ENCODE measurements at places on chromosomes 7 and 10.

DNA sequence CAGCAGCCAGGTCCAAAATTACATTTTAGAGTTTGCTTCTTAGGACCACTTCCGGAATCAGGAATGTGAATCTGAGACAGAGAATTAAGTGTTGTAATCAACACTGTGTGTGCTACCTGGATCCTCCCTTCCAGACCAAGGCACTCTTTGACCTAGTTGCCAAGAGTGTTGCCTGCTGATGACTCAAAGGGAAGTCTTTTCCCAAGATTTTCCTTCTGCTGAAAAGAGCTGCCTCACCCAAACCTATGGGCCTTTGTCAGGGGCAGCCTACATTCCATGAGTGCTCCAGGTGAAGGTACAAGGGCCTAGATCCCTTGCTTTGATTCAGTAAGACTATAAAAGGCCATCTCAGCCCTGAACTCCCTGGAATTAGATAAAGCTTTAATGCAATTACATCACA, 712.5 kb upstream of the ANKRD30A start:
- DNase-seq = no peak

- no peak for DNase-seq
Measured at GRCh38 chr7:122988333-122988732, 7.2 kb downstream of the TAS2R16 start.

DNA sequence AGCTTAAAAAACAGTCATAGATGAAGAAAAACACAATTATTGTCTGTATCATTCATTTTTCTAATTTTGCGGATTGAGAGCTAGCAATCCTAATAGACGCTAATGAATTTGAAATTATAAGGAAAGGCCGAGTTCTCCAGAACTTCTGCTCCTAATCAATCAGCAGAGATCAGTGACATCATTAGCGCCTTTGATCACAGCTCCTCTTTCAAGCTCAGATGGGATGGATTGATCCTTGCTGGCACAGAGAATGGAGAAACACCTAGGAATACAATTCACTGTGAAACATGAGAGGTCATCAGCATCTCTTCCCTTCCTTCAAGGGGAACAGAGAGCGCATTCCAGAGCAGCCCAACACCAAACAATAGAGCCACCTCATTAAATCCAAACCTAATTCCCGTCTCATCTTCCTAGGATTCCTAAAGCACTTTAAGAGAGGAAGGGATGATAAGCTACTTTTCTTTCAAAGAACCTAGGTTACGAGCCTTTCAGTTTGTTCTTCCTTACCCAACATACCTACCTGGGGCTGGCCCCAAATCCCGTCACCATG, 24.4 kb downstream of the GLI3 start:
- no peak for DNase-seq

DNA sequence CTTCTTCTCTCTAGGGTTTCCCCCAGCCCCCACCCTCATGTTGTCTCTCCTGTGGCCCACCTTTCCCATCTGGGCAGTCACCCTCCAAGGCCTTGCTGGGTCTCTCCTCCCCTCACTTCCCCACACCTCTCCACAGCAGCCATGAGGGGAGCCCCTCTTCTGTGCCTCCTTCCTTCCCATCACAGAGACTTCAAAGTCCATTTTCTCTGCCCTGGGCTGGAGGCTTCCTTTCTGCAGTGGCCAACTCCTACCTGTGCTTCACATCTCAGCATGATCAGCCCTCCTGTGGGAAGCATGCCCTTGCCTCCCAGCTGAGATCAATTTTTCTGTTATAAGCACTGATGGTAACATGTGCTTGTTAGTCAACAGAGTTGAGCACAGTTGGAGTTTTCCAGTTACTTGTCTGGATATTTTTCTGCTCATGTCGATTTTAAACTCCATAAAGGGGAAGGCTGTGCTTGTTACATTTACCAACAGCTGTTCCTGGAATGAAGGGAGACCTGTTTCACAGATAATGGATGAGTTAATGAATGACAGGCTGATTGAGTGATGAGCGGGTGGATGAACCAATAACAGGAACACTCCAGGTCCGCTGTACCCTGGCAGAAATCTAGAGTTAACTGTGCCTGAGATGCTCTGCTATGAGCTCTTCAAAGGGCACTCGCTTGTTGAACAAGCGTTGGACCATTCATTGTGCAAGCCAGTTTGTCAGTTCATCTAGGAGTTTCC, 71.4 kb upstream of the PRSS58 start:
- no peak for DNase-seq

DNA sequence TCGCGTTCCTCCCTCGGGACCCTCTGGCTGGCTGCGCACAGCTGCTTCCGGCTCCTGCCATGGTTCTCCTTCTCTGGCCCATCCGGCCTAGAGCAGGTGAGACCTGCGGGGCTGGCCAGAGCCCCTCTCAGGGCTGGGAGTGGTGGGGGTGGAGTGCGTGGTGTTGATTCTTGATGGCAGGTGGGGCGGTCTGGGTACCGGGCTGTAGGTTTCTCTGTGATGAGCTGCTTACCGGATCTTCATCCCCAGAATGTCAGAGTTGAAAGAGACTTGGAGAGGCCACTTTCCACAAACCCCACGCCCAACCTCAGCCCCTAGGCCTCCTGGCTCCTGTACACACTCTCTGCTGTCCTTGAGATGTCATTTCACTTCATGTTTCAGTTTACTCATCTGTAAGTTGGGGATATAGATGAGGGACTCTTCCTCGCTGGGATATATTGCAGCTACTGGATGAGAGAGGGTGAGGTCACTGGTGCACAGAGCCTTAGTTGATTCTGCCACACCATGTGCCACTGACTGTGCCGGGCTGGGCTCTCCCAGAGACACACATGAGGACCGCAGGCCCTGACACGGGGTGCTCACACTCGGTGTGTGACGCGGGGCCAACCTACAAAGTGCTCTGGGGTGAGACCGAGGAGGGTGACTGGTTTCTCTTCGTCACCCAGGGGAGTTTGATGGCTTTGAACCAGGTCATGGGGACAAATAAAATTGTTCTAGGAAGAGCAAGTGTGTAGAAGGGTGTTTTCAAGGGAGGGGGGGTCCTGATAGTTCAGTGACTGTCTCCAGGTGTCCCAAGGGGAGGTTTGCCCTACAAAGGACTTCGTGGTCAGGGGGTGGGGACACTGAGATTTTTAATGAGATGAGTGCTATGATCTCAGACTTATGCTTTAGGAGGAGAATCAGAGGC, 29.5 kb downstream of the ZNF775 start:
- no peak for DNase-seq

DNA sequence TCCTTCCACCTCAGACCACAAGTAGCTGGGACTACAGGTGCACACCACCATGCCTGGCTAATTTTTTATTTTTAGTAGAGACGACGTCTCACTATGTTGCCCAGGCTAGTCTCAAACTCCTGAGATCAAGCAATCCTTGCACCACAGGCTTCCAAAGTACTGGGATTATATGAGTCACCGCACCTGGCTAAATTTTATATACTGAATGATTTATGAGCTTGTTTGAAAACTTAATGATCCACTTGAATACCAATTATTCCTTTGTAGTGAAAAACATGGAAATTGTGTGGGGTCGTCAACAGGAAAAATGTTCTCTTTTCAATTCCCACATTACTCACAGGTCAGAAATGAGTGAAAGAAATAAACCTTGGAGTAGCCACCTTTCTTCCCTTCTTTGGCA, 31.3 kb downstream of the RAPGEF5 start:
- no peak for DNase-seq

DNA sequence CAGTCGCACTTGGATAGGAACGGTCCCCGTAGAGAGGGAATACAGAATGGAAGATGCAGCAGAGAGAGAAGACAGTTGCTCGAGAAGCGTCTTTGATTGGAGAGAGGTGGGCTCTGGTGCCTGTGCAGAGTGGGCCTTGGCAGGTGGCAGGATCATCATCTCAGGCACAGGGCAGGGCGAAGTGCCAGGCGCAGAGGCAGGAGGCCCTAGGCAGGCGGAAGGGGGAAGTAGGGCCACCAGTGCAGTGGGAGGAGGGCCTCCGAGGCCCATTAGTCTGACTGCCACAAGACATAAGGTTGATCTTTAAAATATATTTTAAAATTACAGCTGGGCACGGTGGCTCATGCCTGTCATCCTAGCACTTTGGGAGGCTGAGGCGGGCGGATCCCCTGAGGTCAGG, 10.1 kb downstream of the CARD11 start:
- DNase-seq = peak; percentile 47

- DNase-seq = no peak
Measured at GRCh38 chr10:97876402-97876801, 26.8 kb downstream of the GOLGA7B start.

DNA sequence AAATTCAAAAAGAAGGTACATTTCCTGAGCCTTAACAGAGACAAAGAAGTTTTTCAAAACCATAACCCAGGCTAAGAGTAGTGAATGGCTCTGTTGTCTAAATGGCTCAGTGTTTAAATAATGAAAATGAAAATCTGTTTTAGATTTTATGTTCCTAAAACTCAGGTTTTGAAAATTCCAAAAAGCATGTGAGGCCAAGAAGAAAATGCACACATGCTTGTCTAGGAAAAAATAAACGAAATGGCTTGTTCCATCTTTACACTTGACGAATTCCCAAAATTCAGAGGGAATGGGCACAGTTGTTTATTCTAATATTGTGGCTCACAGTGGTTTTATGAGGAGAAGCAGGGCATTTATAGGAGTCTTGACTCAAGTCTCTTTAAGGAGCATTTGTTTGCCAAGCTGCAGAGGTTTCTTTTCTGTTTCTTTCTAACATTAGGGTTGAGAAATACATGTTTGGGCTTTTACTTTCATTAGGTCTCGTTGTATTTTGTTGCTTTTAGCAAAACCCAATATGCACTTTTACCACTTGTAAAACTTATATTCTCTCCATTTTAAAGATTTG, 527.6 kb upstream of the ANKRD30A start:
- no peak for DNase-seq

- DNase-seq = peak; percentile 59
Measured at GRCh38 chr7:127582361-127582760, 3.0 kb downstream of the GCC1 start.

- DNase-seq = no peak
Measured at GRCh38 chr7:79513261-79513660, 59.8 kb upstream of the MAGI2 start.

DNA sequence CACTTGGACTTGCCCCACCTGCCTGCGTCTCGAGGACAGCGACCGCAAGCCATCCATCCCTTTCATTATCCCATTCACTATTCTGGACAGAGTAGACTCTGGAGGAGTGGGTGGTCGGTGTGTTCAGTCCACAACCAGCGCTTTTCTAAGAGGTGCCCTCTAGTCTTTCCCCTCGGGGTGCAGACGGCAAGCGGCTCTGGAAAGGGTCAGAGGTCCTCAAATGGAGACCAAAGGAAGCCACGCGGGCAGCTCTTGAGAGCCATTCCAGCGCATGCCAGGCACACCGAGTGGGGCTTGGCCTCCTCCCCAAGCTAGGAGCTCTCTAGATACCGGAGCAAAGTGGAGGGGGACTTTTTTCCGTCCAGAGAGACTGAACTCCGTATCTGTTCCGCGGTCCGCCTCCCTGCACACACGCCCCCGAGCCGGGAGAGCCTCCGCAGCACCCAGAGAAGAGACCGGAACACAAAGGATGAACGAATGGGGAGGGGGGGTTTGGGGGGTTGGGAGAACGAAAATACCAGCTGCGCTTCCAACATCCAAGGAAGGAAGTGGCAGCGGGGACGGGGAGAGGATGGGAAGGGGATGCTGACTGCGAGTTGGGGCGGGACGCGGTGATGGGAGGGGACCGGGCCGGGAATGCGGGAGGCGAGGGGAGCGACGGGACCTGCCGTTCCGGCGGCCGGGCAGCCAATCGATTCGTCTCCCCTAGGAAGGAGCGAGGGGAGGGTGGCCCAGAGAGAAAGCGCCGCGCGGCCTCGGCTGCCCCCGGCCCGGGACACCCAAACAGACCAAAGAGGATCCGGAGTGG, 515 bp downstream of the GSDME start:
- DNase-seq = peak; percentile 78

DNA sequence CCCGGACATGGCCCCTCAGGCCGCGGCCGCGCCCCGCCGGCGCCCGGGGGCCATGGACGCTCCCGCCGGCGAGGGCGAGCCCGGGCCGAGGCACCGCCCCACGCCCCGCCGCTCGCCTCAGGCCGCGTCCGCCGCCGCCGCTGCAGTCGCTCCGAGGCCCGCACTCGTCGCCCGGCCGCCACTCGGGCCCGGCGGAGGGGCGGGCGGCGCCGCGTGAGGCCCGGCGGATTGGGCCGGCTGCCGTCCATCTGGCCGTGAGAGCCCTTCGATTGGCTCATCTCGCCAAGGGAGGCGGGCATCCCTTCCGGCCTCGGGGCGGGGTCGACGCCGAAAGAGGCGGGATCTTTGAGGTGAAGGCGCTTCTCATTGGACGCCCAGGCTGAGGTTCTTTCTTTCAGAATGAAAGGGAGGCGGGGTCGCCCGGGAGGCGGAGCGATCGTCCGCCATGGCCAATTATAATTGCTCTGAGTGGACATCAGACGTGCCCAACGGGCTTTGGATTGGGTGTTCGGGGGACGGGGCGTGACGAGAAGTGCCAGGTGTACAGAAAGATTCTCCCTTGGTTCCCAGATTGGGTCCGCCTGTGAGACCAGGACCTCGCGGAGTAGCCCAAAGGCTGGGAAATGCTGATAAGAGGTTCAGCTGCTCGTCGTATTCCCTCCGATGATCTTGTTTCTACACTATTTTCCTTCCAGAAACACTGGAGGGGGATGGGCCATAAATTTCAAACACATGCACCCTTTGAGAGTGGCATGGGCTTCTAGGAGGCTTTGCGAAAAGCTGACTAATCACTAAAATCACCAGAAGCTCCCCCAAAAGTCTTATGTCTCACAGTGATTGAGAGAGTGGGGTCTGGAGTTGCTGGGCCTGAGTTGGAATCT, at the start of gene GNA12:
GNA12 (minus strand) TSS at position 156 of the 881 bp plus-strand sequence; CDS start at position 9, 147 bp downstream.
- peak; percentile 99 for DNase-seq

DNA sequence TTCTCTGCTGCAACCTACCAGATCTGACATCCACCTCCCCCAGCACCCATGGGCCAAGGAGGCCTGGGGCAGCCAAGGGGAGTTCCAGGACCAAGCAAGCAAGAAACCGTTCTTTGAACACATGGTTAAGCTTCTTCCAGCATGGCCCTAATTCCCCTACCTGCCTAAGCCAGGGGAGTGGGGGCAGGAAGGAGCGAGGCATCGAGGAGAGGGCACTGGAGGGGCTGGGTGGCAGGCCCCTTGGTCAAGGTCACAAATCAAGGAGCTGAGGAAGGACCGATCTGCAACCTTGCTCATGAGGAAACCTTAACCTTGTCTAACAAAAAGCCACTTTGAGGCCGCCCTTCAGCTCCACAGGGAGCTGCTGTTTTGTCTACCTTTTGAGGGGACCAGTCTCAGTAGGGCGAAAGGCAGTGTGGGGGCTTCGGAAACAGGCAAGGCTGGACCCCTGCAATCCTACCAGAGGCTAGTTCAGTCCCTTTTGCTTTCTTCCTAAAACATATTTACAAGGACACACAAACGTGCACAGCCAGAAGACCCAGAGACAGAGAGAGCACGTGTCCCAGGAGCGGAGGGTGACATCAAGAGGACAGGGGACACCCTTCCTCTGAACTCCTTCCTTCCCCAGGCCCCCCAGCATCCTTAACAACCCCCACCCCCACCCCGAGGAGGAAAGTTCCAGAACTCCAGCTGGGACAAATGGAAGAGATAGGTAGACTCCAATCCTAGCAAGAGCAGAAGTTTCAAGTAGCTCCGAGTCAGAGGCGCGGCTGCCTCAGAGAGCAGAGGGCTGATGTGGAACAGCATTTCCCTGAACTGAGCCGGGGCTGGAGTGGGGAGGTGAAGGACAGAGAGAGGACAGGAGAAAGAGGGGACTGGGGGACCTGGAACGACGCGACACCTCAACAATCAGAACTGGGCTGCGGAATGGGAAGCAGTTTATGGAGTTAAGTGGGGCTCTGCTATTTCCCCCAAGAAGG, 28.2 kb downstream of the SPOCK2 start:
- no peak for DNase-seq
